ENCODE measurements at places on chromosomes 3 and 15.

DNA sequence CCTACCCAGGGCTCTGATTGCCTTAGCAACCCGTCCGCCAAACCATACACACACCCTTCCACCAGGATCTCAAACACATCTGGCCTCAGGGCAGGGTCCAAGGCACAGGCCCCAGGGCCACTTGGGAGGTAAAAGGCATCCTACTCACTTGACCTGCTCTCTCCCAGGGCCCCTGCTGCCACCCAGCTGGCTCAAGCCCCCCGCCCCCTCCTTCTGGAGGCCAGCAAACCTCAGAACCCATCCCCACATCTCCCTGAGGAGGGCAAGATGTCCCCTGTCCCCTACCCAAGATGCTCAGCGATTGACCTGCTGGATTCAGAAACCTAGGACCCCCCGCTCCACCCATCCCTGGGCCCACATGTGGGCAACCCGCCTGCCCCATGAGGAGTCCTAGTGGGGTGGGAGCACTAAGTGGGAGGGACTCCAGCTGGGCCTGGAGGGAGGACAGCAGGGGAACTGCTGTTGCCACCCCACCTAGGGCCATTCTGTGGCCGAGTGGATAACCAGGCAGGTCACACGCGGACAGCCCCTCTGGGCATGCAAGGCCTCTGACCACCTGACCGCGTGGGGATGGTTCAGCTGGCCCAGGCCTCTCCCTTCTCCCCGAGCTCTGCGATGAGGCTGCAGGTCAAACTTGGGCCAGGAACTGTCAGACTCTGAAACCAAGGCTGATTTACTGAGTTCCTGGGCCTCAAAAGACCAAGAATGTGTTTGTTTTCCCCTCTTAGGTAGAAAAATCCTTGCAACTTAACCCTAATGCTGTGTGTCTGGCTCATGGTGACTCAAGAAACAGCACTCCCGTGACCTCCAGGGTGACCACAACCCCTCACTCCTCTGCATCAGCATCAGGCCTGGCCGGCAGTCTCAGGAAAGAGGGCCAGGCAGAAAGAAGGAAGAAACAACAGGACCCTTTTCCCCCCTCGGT, 4.2 kb downstream of the MFGE8 start:
- DNase-seq = no peak

DNA sequence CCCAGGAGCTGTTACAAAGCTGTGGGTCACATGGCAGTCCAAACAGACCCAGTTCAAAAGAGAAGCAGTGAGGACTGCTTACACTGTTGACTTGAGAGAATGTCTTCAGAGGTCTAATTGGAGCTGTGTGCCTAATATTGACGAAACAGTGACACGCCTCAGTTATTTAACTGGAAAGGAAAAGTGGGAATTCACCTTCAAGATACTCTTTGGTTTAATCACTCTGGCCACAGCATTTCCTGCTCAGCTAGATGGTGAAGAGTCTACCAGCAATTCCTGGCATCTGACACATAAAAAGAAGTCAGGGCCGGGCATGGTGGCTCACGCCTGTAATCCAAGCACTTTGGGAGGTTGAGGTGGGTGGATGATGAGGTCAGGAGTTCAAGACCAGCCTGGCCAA, 326.4 kb downstream of the SV2B start:
- no peak for DNase-seq

- no peak for DNase-seq
Measured at GRCh38 chr3:126077754-126078153, 6.2 kb downstream of the SLC41A3 start.

DNA sequence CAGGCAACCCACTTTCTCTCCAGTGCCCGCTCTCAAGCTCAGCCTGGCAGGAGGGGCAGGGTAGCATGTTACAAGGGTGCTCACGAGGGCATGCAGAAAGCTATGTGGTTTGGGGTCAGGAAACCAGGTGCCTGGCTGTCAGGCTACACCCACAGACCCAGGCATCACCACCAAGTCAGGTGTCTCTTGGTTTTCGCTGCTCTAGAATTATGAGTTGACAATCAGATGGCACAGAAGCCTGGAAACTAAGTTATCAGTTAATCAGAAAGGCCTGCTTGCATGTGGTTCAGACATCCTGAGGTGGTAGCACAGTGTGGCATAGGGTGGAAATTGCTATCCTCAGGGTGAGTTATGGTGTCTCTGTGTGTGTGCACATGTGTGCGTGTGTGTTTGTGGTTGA, 16.2 kb upstream of the CCR9 start:
- DNase-seq = peak; percentile 38

DNA sequence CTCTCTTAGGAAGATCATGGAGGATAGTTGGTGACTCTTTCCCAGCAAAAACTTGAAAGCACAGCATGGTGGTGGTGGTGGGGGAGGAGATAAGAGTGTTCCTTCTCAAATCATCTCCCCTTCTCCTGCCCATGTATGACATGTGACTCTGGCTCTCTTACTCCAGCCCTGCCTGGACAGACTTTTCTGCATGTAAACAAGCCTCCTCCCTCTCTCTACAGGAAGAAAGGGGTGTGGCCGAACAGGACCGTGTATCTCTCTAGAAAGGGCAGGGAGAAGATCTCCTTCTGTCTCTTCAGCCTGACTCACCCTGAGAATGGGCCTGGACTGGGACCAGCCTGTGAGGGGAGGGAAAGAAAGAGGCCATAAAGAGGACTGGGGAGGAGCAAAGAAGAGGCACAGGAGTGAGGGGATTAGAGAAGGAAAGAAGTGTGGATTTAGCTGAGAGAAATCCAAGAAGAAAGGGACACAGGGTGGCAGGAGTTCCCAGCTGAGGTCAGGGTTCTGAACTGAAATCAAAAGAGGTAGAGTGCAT, 1.5 kb downstream of the CELF6 start:
- no peak for DNase-seq

DNA sequence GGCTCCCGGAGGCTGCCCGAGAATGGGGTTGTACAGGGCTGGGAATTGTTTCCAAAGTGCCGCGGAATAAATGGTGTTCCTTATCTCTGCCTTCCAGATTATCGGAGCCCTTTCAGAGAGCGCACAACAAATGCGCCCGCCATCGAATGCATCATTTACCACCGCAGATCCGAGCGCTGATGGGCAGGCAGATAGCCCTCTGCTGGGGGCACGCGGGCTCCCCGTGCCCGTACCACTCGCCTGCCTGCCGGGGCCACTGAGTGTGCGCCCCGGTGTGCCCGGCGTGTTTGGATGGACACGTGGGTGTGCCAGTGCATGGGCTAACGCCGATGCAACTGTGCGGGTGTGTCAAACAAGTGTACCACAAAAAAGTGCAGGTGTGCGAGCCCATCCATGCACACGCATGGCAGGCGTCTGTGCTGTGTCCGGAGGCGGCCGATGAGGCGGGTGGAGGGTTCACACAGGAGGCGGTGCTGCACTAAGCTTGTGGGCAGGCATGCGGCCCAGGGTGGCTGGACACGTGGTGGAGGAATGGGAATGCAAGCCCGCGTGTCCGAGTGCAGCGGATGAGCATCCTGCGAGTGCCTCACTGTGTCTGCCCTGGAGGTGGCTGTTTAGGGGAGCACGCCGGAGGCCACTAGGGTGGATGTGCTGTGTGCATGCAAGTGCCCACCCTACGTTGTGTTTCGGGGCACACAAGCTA, 3.8 kb upstream of the GATA2 start:
- no peak for DNase-seq

DNA sequence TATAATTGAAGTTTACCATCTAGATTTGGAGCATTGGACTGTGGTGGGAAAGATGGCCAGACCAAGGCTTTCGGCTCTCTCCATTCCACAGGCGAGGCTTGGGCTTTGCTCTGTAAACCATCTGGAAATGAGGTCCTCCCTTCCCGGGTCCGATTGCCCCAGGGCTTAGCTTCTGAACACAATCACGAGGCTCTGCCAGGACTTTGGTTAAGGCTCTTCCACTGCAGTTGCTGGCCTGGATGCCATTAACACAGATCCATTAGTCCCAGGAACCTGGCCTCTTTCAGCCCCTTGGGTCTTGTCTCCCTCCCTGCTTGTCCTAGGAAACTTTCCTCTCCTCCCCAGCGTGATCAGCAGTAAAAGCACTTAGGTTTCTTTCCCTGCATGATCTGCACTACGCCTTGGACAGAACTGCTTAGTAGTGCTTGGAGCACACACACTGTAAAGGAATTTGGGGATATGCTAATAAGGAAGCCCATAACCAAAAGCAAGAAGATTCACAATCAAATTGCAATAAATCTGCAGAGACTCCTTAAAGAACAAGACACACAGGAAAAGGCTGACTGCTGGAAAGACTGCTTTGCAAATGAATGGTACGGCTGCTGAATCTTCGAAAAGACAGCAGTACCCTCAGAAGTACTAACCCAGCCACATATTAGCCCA, 154.3 kb downstream of the ECT2 start:
- no peak for DNase-seq

DNA sequence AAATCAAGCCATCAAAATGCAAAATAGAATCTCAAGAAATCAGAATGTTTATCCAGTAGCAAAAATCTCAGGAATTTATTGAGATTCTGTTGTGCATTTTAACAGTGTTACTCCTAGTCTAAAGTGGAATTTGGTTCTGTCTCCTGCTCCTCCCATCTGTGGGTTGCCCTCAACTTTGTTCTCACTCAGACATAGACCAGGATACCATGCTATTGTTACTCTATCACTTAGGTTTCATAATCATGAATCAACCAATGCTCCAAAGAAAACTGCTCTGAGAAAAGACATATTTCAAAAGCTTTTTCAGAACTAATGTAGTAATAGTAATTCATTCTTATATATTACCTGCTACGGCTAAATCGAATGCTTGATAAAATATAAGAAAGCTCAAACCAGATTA, 274.7 kb downstream of the RBMS3 start:
- no peak for DNase-seq

DNA sequence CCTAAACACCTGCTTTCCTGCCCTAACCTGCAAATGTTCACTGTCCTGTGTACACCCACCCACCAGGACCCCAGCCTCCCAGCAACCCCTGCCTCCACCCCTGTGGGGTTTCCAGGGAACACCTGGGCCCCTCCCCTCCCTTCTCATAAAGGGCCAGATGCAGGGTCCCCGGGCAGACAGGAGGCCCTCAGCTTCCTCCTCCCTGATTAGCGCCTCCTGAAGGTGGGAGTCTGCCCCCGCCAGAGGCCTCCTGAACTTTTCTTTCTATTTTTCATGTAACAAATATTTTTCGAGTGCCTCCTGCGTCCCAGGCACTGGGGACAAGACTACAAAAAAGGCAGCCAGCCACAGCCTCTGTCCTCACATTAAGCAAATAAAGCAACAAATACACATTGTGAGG, 135.4 kb upstream of the LINGO1 start:
- no peak for DNase-seq

- no peak for DNase-seq
Measured at GRCh38 chr15:57237301-57237642, 139.0 kb upstream of the CGNL1 start.

DNA sequence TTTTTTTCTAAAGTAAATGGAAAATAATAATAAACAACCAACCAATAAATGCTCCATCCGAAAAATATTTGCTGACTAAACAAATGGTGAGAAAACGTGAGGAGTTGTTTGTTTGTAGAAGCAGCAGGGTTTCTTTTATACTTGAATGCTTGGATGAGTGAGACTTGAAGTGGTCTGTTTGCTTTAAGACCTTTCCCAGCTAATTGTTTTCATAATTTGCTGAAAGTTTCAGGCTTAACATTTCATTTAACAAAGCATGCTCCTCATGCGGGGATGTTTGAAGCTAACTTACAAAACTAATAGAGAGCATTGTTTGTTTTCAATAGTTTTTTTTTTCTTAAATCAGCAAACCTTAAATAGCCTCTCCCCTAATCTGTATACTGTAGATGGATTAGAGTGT, 484.6 kb downstream of the ROBO2 start:
- no peak for DNase-seq

DNA sequence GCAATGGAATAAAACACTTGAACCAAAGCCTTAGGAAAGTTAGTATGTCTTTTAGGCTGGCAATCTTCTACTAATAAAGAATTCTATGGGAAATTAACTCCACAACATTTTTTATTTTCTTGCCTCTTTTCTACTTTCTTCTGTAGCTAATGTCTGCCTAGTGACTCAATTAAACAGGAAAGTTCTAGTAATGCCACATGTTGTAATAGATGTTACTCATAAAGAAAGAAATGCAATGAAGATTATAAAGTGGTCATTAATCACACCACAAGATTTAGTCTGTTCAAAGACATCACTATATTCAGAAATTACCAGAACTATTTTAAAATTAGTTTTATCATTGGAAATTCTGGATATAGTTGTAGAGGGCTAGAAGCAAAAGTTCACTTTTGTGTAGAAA, 329.7 kb downstream of the SI start:
- no peak for DNase-seq

DNA sequence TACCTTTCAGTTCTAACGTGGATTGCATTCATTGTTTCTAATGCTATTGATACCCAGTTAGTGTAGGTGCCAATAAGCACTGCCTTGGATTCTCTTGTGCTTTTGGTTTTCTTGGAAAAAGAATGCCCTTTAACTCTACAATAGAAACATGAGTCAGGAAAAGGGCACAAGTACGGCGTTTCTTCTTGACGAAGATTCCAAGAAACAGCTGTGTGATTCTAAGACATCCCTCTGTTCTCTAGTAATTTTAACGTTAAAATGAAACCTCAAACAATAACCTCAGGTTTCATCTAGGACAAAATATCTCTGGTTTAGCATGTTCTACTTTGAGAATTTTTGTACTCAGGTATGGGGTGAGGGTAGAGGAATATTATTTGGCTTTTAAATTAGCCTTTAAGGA, 540.5 kb upstream of the ATP11B start:
- no peak for DNase-seq

GRCh38 chr3:68089572-68090011, 435.2 kb upstream of the SUCLG2 start:
- no peak for DNase-seq

- DNase-seq = no peak
Measured at GRCh38 chr15:60212536-60212935, 185.2 kb downstream of the ANXA2 start.

GRCh38 chr3:156456771-156457224, 98.1 kb downstream of the SSR3 start:
- DNase-seq = no peak

DNA sequence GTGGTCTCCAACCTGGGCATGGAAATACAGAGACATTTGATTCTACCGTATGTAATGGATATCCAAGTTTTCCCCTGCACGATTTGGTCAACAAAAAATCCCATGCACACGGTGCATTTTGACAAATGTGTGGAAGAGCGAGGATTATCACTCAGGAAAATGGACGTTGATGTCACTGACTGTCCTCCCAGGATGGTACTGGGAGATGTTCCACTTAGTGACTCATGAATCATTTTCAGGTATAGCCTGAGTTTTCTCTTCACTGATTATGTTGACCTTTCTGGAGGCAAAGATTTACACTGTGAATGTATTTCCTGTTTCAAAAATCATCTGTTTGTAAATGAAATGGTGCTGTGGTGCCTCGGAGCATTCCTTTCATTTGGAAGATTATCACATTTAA, 596.7 kb upstream of the ADAMTS9 start:
- DNase-seq = no peak
